Osteoblast (primary cell): ENCODE measurements at places on chromosomes 3 and 15. TPM values are rescaled to one million over a fixed set of nuclear protein-coding genes. Genes with fewer than 3 reads are reported as not detected.

DNA sequence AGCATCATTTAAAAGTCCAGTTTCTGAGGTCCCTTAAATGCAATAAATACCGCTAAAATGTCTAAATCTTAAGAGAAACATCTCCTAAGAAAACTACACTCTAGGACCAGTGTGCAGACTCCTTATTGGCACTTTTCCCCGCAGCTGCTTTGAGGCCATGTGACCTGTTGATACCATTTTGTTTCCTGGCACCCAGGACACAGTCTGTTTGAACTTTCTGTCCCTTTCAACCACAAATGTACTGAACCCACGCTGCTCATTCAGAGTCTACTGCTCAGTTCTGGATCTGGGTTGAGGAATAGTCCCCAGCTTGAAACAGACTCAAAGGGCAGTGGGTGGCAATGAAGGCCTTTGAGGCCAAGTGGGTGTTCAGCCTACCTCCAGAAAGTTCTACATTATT is 17.1 kb downstream of the LDHAL6B start:
- H3K27me3 ChIP-seq = no peaks in the 10 kb centered on the region
- peaks cover 69% of the 10 kb centered on the region for H3K36me3 ChIP-seq
- H3K4me1 ChIP-seq = peaks cover 14% of the 10 kb centered on the region
- no peak for DNase-seq
- H3K27ac ChIP-seq = no peak overlapping the region

- H3K36me3 ChIP-seq = no peaks in the 10 kb centered on the region
- DNase-seq = no peak
- no peak overlapping the region for H3K27ac ChIP-seq
Observed at GRCh38 chr3:39548282-39548681, 80.8 kb downstream of the MOBP start.

DNA sequence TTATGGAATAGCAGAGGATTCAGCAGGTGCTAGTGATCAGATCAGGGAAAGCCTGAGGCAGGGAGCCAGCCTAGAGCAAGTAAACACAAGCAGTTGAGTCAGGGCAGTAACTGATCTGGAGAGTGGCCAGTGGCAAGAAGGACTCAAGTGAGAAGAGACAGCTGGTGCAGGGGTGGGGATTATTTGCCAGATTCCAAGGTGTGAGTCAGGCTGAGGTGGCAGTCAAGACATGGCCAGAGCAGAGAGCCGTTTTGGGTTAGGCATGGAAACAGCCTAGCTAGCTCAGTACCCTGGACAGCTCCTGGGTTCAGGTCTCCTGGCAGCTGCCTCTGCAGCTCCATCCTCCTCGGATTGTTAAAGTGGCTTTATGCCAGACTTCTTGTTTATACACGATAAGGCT is 281.9 kb upstream of the ONECUT1 start:
- no peaks in the 10 kb centered on the region for H3K36me3 ChIP-seq
- DNase-seq = peak; percentile 52
- H3K27ac ChIP-seq = no peak overlapping the region
- no peaks in the 10 kb centered on the region for H3K4me1 ChIP-seq
- no peaks in the 10 kb centered on the region for H3K27me3 ChIP-seq

Gene TUSC7
- total RNA-seq = not detected in 2 replicates

Gene KCNMB2
- 0.29 and 1.1 TPM in 2 replicates for total RNA-seq

DNA sequence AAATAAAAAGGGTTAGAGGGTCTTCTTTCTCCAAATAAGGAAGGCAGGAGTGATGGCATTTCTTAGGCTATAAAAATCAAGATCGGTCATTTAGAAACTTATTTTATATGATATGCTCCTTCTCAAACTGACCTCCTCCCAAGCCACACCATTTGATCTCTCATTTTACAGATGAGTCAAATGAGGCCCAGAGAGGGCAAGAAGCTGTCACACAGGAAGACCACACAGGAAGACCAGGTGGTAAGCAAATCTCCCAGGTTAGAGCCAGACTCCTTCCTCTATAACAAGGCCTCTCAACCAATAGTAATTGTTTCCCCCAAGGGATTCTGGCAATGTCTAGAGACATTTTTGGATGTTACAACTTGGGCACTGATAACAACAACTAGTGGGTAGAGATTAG is 13.8 kb downstream of the TLE3 start:
- no peaks in the 10 kb centered on the region for H3K27me3 ChIP-seq
- peaks cover under 1% of the 10 kb centered on the region for H3K4me1 ChIP-seq
- no peak overlapping the region for H3K4me3 ChIP-seq
- peak; percentile 60 for DNase-seq
- peaks cover 80% of the 10 kb centered on the region for H3K36me3 ChIP-seq

- DNase-seq = no peak
- peaks cover 19% of the 10 kb centered on the region for H3K4me1 ChIP-seq
- no peaks in the 10 kb centered on the region for H3K36me3 ChIP-seq
- H3K27ac ChIP-seq = no peak overlapping the region
- no peak overlapping the region for H3K4me3 ChIP-seq
Observed at GRCh38 chr15:82551646-82552247, 11.5 kb upstream of the RPS17 start.

DNA sequence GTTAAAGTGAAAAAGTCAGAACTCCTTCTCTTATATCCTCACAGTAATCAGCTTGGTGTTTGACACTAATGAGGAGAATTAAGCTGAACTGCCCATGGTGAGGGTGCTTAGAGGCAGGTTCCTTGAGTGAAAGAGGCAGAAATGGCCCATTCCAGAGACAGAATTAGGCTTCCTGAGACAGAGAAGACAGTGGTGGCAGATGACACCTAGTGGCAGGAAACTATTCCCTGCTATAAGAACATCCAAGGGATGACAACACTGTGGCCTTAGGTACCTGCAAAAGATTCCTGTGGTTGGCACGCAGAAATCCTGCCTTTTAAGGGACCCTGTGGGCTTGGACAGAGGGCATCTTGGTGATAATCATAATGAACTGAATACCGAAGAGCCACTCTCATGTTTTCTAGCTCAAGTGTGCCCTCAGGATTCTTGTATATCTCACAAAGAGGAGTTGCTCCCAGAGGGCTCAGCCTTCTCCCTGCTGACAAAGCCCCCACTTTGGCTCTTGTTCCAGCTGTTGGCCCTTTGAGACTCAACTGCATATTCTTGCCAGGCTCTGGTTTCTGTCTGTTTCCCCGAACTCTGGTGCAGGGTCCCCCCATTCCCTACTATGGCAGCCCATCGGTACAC is 56.0 kb downstream of the KBTBD12 start:
- no peaks in the 10 kb centered on the region for H3K4me1 ChIP-seq
- peaks cover 78% of the 10 kb centered on the region for H3K27me3 ChIP-seq
- H3K4me3 ChIP-seq = no peak overlapping the region
- DNase-seq = no peak

Gene SLC6A1
- total RNA-seq = not detected in 2 replicates

Gene DLG1
- total RNA-seq = 76.6 and 79.3 TPM in 2 replicates

DNA sequence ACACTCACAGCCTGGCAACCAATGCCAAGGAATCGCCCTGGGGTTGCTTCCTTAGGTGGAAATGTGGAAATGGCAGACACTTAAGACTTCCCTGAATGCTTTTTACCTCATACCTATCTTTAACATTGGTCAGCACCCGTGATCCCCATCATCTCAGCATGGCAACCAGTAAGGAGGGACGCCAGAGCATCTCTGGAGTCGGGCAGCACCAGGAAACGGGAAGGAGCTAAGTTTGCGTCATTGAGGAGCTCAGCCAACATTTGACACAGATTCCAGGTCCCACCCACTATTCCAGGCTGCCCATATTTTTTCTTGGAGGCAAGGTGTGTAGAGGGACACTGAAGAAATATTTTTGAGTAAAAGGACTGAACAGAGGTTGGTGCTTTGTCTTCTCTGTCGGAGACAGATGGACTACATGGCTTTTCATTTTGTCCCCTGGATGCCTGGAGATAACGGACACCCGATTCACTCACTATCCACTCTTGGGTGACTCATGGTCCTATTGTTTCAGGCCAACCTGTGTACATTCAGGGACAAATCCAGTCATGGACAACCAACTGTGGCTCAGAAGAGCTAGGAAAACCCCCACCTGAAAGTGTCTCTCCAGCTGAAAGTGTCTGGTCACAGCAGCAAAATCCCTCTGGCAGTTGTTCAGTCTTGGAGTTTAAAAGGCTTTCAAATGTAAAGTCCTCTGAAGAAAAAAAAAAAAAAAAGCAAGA is 70.4 kb upstream of the OXTR start:
- no peak for DNase-seq
- H3K36me3 ChIP-seq = no peaks in the 10 kb centered on the region
- H3K4me1 ChIP-seq = peaks cover 23% of the 10 kb centered on the region
- H3K27ac ChIP-seq = peak overlapping the region; percentile 29

GRCh38 chr15:73987681-73988444 is 4.2 kb downstream of the STOML1 start:
- no peak for DNase-seq
- H3K4me3 ChIP-seq = no peak overlapping the region
- H3K27me3 ChIP-seq = no peaks in the 10 kb centered on the region
- H3K4me1 ChIP-seq = peaks cover 56% of the 10 kb centered on the region
- H3K36me3 ChIP-seq = no peaks in the 10 kb centered on the region
- H3K27ac ChIP-seq = peak overlapping the region; percentile 55

Gene ZNF80
- not detected in 2 replicates for total RNA-seq

DNA sequence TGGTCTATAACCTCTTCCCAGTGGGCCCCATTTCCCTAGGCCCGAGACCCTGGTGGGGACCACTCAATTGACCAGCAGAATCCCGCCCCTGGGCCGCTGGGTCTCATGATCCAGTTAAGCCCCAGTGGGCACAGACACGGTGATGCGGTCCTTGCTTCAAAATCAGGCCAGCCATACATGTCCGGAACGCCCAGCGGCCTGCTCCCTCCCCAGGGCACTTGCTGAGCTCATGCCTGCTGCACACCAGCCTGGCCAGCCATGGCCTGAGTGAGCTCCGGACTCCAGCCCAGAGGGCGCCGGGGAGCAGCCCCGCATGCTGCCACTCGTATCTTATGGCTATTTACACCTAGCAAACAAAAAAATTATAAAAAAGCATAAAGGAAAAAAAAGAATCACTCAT is 34.4 kb upstream of the IQSEC1 start:
- peak; percentile 55 for DNase-seq
- peaks cover 15% of the 10 kb centered on the region for H3K4me1 ChIP-seq
- no peak overlapping the region for H3K27ac ChIP-seq
- H3K36me3 ChIP-seq = no peaks in the 10 kb centered on the region
- no peaks in the 10 kb centered on the region for H3K27me3 ChIP-seq
